SK-N-MC (cell line): ENCODE measurements at places on chromosomes 13 and 19.

- no peak for DNase-seq
These were observed 385.2 kb downstream of the PCDH20 start for GRCh38 chr13:61030445-61030844.

GRCh38 chr13:80058626-80059025 lies 282.3 kb downstream of the SPRY2 start:
- no peak for DNase-seq

DNA sequence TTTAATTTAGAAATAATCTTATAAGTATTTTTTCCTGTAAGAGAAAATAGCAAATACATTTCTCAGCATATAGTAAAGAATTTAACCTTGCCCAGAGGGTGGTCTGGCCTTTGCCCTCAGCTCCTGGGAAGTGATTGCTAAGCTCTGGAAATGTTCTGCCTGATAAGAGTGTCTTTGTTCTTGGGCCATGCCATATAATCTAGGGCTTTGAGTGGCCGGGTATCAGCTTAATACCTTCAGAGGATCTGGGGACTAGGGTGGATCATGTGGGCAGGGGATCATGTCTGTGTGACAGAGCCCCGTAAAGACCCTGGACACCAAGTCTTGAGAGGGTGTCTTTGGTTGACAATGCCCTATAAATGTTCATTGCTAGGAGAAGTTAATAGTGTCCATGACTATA lies 1032.4 kb upstream of the MIR17HG start:
- DNase-seq, result no peak

DNA sequence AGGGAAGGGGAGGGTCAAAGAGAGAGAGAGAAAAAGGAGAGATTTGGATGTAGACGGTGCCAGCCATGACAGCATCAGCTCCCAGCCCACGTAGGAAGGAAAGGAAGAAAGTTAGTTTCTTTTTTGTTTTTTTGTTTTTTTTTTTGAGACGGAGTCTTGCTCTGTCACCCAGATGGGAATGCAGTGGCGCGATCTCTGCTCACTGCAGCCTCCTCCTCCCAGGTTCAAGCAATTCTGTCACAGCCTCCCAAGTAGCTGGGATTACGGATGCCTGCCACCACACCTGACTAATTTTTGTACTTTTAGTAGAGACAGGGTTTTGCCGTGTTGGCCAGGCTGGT lies 27.6 kb downstream of the ELL start:
- DNase-seq, result no peak

- no peak for DNase-seq
These were observed 194.6 kb downstream of the KLF12 start for GRCh38 chr13:73939603-73940002.

- DNase-seq, result no peak
These were observed 406.8 kb downstream of the MYO16 start for GRCh38 chr13:109036078-109036780.

DNA sequence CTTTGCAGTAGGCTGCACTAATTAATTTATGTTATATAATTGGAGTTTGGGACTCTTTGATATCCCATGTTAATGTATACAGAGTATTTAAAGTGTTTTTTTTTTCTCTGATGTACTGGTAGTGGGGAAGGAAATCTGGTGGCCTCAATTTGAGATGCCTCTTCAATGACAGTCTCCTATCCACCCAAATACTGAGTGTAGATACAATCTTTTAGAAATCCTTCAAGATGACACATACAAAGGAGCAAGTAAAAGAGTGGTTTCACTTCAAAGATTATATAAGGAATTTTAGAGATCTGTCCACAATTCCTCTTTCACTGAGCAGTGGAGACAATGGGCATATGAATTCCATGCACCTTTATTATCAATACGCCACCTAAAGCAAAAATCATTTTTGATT lies 15.1 kb downstream of the NALCN start:
- no peak for DNase-seq

DNA sequence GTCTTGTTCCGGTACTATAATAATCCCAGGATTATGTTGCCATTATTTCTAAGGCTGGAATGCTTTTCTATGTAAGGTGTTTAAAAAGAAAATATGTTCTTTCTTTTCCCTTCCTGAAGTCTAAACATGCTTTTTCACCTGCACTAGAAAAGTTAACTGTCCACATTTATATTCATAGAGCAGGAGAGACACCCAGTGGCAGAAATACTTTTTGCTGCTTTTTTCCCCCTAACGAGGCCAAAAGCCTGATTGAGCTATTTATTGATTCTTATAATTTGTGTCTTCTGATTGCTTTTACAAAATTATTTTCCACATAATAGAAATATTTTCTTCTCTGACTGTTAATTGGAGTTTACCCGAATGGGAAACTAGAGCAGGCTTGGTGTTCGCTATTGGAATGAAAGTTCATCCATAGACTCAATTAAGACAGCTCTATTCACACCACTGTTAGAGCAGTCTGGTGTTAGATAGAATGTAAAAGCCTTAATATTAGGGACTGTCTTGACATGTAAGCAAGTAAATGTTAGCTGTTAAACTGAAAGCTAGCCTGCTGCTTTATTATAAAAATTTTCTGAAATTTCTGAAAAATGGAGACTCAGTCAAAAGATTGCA lies 15.8 kb downstream of the GPR180 start:
- no peak for DNase-seq

DNA sequence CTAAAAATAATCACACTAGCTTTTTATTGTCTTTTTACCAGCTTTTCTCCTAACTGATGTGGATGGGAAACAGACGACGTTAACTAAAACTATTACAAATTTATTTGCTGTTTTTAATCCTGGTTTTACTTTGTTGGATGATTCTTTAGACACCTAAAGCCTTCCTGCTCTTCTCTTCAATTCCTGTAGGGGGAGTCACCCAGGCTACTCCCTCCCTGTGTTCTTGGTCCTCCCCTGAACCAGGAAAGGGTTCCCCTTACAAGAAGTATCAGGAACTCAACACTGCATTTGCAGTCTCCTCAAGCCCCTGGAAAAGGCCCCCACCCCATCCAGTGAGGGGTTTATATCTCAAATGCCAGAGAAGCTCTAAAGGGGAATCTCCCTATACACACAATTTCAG lies 206.1 kb downstream of the SUCLA2 start:
- no peak for DNase-seq
